ENCODE measurements at places on chromosomes 13 and 19.

- DNase-seq: no peak
Measured at GRCh38 chr19:45391346-45391745, 13.5 kb downstream of the PPP1R13L start.

DNA sequence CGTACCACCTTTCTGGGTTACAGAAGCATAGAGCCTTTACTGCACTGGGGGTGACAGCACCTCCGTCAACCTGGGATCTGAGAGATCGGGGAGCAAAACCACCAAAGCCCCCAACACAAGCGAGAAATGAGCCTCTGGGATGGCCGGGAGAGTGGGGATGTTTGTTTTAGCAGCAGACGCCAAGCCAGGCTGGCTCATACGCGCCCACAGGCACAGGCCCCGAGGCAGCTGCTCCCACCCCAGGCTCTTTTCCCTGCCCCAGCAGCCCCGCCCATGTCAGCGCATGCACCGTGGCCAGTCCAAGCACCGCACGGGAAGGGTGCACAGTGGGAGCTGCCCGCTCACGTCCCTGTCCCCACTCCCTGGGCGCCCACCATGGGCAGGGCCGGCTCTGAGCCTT is 8.5 kb downstream of the PIP5K1C start:
- DNase-seq: no peak

- DNase-seq: no peak
Measured at GRCh38 chr13:42056146-42056545, 7.7 kb downstream of the DGKH start.

- no peak for DNase-seq
Measured at GRCh38 chr13:22793598-22794134, 387.1 kb upstream of the SGCG start.

DNA sequence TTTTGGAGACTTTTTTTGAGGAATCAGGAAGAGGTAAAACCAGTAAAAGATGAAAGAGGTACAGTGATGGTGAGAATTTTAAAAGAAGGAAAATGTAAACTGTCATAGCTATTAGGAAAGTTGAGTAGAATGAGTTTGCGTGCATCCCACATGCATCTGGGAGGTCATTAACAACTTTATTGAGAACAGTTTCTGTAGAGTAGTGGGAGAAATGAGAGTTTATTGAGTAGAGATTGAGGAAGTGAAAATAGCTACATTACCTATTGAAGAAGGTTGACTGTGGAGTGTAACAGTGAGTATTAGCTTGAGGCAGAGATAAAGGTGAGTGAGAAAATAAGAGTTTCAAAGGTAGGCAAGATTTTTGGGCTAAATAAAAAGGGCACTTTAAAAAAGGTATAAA is 38.7 kb downstream of the BRCA2 start:
- no peak for DNase-seq

- no peak for DNase-seq
Measured at GRCh38 chr13:95707035-95707434, 30.1 kb downstream of the DNAJC3 start.

- DNase-seq: no peak
Measured at GRCh38 chr13:65926750-65927171, 1303.4 kb downstream of the PCDH9 start.

- DNase-seq: peak; percentile 59
Measured at GRCh38 chr19:45768655-45768983, 433 bp downstream of the SIX5 start.

GRCh38 chr13:23372264-23372906 is 61.1 kb downstream of the SACS start:
- no peak for DNase-seq

GRCh38 chr19:36151144-36152018 is 866 bp downstream of the COX7A1 start:
- DNase-seq: no peak

DNA sequence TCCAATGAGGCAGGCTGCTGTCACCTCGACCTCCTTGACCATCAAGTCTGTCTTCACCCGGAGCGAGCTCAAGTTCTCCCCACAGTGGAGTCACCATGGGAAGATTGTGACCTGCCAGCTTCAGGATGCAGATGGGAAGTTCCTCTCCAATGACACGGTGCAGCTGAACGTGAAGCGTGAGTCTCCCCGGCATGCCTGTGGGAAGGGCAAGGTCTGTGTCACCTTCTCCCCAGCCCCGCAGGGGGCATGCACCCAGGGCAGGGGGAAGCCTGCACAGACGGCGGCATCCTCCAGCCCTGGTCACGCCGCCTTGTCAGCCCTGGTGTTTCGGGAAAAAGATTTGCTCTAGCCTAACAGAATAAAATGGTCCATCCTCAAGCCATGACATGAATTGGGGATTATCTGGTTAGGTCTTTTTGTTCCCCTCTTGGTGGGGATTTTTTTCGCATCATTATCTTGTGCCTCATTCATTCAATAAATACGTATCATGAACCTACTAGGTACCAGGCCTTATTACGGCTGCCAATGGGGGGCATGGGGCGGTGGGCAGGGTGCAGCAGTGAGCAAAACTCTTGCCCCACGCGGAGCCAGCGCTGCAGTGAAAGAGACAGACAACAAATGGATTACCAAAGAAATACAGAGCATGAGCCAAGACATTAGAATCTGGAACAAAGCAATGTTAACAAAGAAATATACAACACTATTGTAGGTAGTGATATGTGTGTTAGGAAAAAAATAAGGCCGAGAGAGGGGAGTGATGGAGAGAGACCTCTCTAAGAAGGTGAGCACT is 7.4 kb downstream of the CD22 start:
- no peak for DNase-seq

DNA sequence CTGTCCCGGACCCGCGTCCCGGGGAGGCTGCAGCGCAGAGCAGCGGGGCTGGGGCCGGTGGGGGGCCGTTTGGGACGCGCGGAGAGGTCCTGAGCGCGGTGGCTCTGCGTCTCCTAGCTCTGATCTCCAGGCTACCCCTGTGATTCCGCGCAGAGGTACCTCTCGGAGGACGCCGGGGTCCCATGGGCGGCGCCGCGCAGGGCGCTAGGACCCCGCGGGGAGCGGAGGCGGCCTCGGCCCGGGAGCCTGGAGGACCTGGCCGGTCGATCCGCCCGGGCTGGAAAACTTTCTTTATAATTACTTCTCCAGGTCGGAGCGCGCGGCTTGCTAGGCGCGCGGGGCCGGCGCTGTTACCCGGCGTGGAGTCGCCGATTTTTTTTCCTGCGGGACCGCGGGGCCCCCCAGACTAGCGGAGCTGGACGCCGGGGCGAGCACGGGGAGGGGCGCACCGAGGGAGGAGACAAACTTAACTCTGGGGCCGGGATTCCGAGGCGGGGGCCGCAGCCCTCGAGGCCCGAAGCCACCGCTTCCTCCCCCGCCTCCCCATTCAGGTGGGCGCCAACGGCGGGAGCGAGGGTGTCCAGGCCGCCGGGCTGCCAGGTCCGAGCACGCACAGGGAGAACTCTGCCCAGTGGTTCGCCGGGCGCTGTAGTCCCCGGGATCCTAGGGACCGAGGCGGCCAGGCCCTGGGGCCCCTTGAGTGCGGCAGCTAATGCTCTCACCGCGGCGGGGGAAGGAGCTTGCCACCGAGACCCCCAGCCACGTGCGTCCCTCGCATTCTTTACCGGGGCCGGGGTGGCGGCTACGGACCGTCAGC is 848 bp upstream of the CEBPA start:
- peak; percentile 79 for DNase-seq

DNA sequence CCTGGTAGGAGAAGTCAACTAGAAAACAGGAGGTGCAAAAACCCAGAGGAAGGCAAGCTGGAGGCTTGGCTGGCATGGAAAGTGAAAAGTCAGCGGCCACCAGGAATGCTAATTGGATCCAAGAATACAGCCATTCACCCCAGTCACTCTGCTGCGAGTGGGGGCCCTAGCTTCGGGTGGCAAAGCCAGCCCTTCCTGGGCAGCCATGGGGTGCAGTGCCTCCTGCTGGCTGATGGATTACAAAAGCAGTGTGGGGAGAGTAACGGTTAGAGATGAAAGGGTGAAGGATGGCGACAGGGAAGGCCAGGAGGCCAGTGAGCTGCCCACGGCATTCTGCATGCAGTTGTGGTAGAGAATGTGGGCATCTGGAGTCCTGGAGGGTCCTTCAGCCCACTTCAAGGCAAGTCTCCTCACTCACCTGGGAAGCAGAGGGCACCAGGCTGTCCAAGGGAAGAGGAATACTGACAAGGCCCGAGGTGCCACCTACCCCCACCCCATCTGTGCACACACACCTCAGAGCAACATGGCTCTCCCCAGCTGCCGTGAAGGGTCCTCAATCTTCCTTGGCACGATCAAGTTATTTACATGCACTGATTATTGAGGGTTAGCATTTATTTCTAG is 20.3 kb upstream of the EPHX3 start:
- DNase-seq: no peak

DNA sequence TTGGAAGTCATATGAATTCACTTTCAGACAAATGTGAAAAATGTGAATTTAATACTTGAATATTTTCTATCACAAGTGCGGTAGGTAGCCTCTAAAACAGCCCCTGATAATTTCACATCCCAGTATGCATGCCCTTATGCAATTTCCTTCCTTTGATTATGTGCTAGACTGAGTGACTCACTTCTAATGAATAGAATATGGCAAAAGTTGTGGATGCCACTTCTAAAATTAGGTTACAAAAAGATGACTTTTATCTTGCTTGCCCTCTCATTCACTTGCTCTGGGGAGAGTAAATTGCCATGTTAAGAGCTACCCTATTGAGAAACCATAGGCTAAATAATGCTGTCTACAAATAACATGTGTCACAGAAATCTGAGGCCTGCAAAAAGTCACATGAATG is 402.5 kb upstream of the PCDH9 start:
- no peak for DNase-seq

DNA sequence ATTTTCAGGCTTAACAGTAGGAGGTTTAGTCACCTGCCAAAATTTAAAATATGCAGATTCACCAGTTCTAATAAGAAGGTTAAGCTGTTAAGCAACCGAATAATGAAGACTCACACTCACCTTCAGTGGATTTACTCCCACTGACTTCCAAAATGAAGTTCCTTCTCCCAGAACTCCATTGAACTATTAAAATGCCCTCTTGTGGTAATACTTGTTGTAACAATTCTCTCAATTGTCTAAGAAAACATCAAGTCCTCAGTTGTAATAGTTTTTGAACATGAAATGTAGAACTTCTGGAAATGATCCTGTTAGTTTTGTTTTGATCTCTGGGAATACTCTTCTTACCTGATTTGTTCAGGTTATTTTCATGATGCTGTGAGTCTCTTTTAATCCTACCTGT is 522.0 kb upstream of the ATXN8OS start:
- no peak for DNase-seq

DNA sequence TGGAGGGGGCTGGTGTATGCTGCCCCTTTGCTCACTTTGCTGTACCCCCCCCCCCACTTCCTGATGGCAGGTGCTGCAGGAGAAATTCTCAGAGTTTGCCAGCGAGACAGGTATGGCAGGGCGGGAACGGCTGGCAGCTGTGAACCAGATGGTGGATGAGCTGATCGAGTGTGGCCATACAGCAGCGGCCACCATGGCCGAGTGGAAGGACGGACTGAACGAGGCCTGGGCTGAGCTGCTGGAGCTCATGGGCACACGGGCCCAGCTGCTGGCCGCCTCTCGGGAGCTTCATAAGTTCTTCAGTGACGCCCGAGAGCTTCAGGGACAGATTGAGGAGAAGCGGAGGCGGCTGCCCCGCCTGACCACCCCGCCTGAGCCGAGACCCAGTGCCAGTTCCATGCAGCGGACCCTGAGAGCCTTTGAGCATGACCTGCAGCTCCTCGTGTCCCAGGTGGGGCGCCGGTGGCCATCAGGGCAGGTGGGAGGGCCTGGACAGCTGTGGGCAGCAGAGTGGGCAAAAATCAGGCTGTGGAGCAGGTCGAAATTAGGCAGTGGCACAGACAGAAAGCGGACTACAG is 19.6 kb upstream of the SHKBP1 start:
- DNase-seq: no peak

- no peak for DNase-seq
Measured at GRCh38 chr19:16272945-16273344, 51.7 kb upstream of the KLF2 start.

DNA sequence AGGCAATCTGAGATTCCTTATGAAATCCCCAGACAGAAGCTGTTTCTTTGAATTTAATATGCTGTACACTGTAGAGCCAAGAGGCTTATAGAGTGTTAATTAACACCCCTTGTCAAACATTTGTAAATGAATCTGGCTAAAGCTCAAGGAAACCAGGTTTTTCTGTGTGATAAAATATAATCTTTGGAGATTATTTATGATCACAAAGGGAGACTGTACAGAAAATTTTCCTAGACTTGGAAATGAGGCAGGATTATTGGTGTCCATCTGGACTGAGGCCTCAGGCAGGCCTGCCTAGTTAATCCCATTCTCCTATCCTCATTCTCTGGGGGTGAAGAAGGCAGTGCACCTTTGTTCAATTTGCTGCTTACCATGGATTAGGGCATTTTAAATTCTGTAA is 17.8 kb downstream of the KL start:
- no peak for DNase-seq

GRCh38 chr19:1445185-1445931 is 4.6 kb upstream of the APC2 start:
- DNase-seq: peak; percentile 83

DNA sequence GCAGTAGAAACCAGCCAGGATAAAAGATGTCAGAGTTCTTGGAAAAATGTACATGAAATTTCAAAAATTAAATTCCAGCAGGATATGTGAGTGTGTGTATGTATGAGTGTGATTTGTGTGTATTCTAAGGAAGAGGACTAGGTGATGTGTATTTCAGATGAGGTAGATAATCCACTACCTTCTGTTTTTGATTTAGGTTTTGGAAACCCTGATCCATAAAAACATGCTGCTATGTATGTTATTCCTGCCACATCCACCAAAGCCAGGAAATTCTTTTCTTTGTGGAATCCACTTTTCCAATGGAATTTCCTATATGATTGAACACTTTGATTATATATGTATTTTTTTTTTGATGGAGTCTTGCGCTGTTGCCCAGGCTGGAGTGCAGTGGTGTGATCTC is 276.9 kb downstream of the UQCRFS1 start:
- no peak for DNase-seq

DNA sequence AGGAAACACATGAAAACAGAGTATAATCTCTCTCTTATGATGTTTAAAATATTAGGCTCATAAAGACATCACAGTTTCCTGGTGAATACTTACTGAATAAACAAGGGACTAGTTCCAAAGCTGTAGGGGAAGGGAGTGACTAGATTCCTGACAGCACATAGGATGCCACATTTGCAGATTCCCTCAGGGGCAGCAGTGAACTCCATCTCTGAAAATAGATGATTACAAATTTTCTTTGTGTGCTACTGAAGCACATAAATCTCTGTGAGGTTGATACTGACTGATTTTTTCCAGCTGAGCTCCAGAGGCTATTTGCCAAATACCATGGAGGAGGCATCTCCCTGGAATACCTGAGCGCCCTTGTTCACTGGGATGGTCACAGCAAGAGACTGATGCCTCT is 77.3 kb downstream of the FGF9 start:
- no peak for DNase-seq

- DNase-seq: no peak
Measured at GRCh38 chr13:33125821-33126570, 109.8 kb downstream of the KL start.

GRCh38 chr19:35816846-35817245 is 4.2 kb upstream of the PRODH2 start:
- no peak for DNase-seq

- no peak for DNase-seq
Measured at GRCh38 chr13:103395139-103395538, 328.9 kb upstream of the SLC10A2 start.

- DNase-seq: no peak
Measured at GRCh38 chr13:75541961-75542360, 4.3 kb upstream of the COMMD6 start.

GRCh38 chr13:63336549-63336948 is 1920.9 kb upstream of the PCDH20 start:
- DNase-seq: no peak
